Activated CD8-positive, alpha-beta memory T cell treated with anti-CD3 and anti-CD28 coated beads for 1 hour (primary cell): ENCODE measurements at places on chromosomes 7 and 10.

DNA sequence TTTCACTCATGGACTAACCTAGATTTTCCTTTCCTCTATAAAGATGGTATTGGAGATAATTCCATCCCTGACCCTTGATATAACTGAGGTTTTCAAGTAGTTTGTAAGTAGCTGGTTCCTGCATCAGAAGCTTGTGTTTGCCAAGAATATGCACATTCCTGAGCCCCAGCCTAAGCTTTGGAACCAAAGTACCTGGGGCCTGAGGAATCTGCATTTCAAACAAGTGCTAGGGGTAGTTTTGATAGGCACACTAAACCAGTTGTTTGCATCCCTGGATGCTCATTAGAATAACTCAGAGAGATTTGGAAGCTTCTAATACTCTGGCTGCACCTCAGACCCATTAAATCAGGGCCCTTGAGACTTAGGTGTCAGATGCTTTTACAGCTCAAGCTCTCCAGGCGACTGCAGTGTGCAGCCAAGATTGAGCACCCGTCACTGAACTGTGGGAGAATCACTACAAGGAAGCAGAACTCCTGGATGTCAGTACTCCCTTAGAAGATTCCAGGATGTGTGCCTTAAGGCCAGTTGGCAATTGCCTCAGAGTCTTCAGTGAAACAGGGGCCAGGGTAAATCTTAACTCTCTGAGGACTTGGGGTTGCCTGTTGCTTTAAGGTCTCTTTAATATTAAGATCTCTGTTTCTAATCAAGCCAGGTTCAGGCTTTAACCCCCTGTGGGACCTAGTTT is 565.0 kb downstream of the REEP3 start:
- DNase-seq, result no peak

GRCh38 chr7:43873300-43873699 is 4.0 kb upstream of the MRPS24 start:
- DNase-seq, result no peak

DNA sequence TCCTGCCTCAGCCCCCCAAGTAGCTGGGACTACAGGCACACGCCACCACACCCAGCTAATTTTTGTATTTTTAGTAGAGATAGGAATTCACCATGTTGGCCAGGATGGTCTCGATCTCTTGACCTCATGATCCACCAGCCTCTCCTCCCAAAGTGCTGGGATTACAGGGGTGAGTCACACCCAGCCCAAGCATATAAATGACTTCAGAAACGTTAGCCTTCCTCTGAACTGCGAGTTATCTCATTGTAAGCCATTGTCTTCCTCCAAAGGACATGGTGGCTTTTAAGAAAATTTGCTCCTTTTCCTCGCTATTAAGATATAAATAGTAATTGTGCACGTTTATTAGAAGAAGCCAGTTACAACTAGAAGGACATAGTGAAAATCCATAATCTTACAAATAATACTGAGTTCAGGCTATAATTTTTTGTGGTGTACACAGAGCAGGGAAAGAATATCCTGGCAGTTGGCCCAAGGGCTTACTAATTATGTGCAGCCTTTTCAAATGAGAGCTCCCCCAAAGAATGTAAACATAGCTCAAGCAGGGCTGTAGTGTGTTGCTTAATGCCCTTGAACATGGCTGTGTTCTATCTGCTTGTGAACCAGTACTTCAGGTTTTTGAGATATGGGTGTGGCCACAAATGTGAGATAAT is 495.8 kb downstream of the PARD3 start:
- no peak for DNase-seq

DNA sequence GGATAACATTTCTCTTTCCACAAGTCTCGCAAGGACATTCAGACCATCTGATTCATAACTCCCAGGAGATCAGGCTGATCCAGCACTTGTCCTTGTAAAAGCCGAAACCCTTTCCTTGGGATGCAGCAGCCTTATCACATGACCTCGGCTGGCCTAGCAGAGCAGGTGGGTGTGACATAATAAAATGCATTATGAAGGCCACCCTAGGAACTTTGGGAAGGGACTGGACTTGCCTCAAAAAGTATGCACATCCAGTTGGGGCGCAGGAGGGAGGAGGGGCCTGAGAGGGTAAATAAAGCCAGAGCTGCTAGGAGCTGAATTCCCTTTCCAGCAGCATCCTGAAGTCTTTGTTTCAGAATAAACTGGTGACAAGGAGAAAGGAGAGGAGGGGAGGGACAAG is 260.8 kb downstream of the SNX13 start:
- no peak for DNase-seq

DNA sequence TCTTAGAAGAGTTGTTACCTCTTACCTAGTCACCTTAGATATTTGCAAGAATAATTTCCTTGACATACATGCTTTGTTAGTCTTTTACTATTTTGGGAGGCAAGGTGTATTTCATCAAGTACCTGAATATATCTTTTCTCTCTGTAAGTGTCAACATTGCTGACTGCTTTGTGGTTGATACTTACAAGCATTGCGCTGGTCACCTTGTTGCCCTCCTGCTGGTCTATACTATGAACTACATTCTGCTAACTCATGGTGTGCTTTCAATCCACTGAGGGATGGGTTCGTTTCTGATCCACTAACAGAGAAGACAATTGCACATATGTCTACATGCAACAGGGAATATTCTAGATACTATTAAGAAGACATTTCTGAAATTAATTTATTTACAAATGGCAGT is 837.8 kb upstream of the COBL start:
- DNase-seq, result no peak

- no peak for DNase-seq
These were observed 35.9 kb downstream of the CCM2 start for GRCh38 chr7:45035893-45036292.

DNA sequence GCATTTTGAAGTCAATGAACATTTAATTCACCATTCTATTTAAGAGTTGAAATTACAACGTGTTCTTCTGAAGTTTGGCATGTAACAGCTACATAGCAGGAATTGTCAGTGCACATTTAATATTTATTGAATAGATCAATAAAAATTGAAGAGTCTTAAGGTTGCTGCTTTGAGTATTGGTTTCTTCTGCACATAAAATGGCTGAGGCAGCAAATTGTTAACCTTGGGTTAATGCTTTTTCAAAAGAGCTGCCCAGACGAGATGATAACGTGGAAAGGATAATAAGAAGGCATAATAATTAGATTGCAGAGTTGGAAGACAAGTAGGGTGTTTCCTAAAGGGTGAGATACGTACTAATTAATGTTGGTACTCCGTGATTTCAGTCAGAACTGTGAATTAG is 203.7 kb downstream of the AGMO start:
- no peak for DNase-seq

DNA sequence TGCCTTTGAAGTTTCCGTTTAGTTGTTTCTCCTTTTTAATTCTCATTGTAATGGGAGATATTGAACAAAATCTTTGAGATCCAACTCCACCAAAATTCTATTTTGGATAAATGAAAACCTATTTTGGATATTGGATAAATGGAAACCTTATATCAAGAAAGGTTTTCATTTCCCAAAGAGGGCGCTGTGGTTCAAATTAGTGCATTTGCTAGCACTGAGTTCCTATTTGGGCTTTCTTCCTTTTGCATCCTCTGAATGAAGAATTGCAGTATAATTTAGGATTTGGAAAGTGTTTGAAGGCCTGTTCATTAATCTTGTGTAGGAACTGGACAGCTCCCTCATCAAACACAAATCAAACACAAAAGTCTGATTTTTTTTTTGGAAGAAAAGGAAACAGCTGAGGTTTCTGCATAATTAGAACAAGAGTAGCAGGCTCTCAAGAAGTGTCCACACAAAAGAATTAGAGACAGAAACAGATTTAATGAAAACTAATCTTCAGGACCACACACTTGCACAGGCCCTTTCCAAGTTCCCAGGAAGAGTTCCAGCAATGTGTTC is 80.8 kb upstream of the KLF14 start:
- no peak for DNase-seq

DNA sequence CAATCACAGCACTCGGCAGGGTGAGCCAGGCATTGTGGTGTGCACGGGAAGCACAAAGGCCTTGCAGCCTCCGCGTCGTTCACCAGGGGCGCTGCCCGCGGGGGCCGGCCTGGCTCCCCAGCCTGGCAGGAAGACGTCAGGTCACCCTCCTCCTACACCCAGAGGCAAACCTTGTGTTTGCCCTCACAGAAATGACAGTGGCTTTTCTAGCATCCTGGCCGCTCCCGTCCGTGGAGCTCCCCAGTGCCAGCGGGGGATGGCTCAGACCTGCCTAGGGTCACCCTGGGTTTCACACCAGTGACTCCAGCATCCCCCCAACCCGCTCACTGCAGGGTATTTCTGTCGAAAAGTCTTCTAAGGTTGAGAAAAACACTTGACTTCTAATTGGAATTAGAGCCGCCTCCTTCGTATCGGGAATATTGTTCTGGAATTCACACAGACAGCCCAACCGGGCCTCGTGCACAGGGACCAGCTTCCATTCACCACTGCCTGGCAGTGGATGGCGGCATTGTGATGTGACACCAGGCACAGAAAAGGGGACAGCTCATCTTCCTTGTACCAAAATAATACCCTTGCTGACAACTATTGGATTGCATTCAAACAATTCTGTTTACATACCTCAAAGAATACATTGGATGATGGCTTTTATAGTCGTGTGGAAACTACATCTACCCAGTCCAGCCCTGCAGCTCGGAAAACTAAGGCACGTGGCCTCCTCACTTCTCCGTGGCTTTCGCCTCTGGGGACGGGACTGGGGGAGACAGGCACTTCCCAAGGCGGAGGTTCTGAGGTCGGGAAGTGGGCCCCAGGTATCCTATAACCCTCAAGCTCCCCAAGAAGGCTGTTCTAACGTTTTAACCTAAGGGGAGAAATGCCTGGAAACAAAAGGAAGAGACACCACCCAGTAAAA is 109.0 kb downstream of the EBF3 start:
- no peak for DNase-seq

DNA sequence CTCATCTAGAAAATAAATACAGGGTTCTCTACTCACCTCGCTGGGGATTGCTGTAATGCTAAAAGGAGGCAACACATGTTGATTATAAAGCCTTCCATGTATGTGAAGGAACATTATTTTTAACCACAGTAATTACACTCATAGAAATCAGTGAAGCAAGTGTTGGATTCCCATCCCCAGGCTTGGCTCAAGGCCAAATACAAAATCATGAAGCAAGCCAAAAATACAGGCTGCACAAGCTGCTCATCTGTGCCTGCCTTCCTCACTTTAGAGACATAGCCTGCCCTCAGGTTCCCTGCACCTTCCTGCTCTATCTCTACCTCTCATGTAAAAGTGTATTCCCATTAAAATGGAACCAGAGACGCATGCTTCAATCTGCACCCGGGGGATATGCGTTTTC is 1077.1 kb upstream of the C7orf33 start:
- DNase-seq, result no peak

- DNase-seq, result no peak
These were observed 134.4 kb downstream of the ITGA8 start for GRCh38 chr10:15585303-15585715.

DNA sequence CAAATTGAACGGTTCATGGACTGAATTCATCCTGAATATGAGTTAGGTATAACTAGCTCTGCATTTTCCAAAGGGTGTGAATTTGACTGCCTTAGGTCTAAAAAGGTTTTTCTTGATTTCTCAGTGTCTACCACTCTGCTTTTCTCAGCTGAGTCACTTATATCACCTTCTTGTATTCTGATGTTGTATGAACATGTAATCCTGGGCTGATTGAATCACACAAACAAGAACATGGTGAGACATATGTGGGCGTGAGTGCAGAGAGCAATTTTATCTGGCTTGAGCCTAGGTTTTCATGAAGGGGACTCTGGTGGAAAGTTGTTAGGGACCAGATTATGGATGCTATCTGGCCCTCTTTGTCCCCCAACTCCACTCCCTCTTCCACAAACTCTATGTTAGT is 239.8 kb downstream of the SUGCT start:
- DNase-seq, result no peak

- DNase-seq, result peak; percentile 97
These were observed at the start of gene NCOA4 for GRCh38 chr10:46030091-46030937. TSS of gene NCOA4 (minus strand) at chr10:46030623. CDS start at chr10:46016680, 13,943 bp downstream.

DNA sequence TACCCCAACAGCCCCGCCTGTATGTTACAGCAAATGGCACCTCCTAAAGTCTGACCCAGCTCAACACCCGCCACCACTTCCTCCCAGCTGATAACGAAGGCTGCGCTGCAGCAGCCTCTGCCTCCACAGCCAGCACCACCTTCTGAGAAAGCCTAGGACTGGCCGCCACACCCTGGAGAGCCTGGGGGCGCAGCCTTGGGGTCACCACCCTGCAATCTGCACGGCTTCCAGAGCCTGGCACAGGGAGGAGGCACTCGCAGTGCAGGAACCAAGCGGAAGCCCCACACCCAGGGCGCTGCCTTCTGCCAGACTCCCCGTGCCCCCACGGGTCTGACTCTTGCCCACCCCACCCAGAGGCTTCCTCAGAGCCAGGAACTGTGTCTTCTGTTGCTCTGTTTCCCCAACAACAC is 112.5 kb downstream of the MAD1L1 start:
- DNase-seq, result peak; percentile 22

- no peak for DNase-seq
These were observed 55.6 kb downstream of the NRF1 start for GRCh38 chr7:129667116-129667515.

DNA sequence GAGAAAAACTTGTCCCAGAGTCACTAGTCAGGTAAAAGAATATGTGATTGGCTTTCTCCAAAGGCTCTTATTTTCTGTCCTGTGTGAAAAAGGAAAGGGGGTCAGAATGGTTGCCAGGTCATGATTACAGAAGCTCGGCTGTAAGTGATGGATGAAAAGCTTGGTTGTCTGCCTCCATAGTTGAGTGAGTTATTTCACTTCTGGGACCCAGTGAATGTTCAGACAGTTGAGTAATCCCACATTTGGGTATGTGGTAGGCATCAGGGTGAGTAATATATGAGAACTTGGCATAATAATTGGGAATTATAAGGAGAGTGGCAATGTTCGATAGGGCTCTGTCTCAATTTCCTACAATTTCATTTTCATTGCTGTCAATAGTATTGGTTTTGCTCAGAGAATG is 72.5 kb downstream of the BBS9 start:
- no peak for DNase-seq

- no peak for DNase-seq
These were observed 12.4 kb upstream of the JAZF1 start for GRCh38 chr7:28192786-28193585.
